ENCODE measurements at places on chromosomes 16 and 17.

- no peak for DNase-seq
Observed at GRCh38 chr17:29977836-29978235, 36.4 kb downstream of the EFCAB5 start.

DNA sequence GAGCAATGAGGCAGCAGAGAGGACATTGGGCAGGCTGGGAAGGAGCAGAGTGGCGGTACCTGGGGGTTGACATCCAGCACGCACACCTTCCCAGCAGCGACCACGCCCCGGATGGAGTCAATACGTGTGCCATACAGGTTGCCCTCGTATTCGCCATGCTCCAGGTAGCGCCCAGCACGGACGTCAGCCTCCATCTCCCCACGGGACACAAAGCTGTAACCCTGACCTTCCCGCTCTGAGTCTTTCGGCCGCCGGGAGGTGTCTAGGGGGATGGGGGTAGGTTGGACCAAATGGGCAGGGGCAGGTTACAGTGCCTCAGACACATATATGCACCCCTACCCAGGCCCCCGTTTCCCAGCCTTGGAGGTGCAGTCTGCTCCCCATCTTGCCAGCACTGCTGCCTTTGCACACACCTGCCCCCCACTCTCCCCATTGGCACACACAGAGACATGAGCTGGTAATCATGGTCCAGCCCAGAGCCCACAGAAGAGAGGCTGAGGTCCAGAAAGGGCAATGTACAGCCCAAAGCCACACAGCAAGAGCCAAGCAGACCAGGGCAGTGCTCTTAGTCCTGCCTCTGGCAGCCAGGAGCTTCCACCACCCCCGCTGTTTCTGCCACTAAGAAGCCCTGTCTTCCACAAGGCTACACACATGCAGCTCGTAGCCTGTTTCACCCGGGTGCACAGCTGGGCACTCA lies 27.5 kb downstream of the MPP2 start:
- DNase-seq, result peak; percentile 79

GRCh38 chr16:57106767-57107166 lies 14.4 kb downstream of the CPNE2 start:
- DNase-seq, result no peak

DNA sequence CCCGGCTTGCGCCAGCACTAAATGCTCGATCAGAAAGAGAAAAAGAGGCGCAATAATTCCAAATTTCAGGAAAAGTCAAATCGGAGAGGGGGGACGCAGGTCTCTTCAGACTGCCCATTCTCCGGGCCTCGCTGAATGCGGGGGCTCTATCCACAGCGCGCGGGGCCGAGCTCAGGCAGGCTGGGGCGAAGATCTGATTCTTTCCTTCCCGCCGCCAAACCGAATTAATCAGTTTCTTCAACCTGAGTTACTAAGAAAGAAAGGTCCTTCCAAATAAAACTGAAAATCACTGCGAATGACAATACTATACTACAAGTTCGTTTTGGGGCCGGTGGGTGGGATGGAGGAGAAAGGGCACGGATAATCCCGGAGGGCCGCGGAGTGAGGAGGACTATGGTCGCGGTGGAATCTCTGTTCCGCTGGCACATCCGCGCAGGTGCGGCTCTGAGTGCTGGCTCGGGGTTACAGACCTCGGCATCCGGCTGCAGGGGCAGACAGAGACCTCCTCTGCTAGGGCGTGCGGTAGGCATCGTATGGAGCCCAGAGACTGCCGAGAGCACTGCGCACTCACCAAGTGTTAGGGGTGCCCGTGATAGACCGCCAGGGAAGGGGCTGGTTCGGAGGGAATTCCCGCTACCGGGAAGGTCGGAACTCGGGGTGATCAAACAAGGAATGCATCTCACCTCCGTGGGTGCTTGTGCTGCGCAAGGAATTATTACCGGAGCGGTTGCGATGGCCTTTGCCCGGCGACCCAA lies 4.0 kb upstream of the DLX4 start:
- no peak for DNase-seq

DNA sequence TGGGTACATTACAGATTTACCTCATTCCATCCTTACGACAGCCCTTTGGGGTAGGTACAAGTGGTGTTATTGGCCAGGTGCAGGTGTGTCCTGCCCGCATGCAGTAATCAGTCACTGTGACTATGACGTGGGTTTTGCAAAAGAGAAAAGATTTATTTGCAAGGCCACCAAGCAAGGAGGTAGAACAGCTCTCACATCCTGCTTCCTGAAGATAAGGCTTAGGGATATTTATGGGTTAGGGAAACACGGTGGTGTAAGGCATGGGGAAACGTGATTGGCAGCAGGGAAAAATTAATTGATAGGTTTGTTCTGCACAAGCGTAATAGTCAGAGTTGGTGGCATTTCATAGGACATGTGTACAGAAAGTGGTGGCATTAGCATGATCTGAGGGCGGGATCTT lies 214.8 kb downstream of the PARN start:
- no peak for DNase-seq

DNA sequence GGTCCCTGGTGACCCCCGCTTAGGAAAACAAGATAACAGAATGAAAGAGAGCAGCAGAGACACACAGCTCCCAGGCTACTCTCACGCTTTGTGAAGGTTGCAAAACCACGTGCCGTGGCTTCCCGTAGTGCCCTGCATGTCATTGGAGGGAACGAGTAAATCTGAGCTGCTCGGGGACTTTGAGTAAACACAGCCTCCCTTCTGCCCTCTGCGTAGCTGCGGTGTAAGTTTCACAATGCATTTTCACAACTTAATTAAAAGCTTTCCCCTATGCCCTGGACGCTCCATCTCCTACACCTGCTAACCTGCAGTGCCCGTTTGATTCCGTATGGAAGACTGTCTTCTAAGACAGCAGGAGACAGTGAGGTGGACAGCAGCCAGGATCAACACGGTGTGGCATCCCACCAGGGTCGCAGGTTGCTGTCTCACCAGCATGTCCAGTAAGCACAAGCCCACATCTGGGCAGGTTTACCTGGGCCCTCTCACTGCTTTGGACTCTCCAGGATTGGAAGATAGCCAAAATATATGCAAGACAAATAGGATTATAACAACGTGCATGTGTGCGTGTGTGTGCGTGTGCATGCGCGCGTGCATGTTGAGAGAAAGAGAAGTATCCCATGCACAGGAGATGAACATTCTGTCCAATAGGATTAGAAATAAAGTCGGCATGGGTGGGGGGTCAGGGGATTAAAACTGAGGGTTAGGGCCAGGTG lies 116.4 kb upstream of the RCVRN start:
- DNase-seq, result peak; percentile 67

DNA sequence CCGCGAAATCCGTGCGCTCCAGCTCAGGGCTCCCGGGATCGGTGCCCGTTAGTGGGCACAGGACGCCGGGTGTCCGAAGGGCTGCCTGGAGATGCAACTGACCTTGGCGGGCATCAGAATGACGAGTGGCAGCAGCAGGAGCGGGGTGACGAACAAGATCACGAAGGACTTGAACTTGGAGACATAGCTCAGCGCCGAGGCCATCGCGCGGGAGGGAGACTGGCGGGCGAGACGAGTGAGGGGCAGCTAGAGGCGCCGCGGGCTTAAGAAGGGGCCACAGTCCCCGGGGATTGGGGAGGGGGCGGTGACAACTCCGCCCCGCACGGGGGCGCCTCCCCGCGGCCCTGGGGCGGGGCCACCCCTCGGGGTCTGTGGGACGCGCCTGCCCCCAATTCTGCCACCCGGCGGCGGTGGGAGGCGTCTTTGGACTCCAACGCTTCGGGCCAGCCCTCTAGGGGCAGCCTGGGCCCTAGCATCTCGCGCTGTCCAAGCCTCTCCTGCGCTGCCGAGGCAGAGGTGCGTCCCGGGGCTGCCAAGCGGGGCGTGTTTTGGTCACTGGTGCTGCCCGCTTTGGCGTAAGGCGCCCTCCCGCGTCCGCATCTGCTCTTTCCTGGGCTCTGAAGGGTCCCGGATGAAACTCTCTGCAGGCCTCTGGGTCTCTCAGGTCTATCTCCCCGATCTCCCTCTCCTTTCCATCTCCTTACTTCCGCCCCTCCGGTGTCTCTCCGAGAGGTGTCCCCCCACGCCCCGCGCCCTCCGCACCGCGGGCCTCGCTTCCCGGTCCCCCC lies at the start of gene SLC13A5:
Gene SLC13A5, minus strand, starts transcription at position 240 of the 788 bp plus-strand sequence. Its CDS starts 36 bp downstream, at position 204.
- no peak for DNase-seq

GRCh38 chr17:74089869-74090464 lies 113.5 kb upstream of the RPL38 start:
- no peak for DNase-seq

- DNase-seq, result no peak
Observed at GRCh38 chr17:65099475-65099874, 37.7 kb upstream of the RGS9 start.

DNA sequence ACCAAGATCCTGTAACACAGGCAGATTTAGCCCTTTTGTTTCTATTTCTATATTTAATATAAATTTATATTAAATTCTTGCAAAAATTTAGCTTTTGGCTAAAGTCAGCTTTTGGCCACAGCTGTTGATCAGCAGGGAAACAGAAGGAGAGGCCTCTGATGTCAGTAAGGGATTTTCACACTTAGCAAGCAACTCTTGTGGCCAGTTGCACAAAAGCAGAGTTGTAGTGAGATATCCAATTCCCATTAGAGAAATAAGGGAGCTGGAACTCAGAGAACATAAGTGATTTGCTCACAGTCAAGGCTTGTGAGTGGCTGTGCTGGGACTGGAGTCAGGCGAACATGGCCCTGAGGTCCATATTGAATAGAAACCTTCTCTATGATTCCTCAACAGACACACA lies 16.7 kb upstream of the HEATR6 start:
- no peak for DNase-seq

- DNase-seq, result no peak
Observed at GRCh38 chr16:53305743-53306142, 128.5 kb upstream of the RBL2 start.

DNA sequence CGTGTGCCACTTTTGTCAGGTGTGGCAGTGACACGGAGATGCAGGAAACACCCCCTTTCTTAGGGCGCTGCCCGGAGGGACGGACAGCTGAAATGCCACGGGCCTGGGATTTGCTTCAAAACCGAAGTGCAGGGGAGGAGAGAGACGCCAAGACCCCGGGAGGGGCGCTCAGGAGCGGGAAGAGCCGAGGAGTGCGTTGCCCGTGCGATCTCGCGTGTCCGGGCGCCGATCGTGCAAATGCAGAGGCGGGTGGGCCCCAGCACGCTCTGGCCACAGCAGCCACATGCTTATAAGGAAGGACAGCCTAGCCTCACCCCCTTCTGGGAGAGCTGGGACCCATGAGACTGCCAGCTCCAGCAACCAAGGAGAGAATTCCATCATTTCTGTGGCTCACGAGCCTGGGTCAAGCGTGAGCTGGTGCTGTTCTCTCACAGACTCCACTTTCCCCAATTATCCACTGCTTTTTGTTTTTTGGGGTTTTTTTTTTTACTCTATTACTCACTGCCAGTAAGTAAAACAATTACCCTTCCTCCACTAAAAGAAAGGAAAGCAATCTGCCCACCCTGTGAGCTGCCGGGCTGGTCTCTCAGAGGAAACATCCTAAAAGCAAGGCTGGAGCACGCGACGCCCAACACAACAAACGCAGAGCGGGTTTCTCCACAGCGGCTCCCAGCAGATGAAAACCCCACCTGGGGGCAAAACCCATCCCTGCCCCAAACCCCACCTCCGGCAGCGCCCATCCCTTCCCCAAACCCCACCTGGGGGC lies 27.2 kb upstream of the C16orf95 start:
- DNase-seq, result no peak

DNA sequence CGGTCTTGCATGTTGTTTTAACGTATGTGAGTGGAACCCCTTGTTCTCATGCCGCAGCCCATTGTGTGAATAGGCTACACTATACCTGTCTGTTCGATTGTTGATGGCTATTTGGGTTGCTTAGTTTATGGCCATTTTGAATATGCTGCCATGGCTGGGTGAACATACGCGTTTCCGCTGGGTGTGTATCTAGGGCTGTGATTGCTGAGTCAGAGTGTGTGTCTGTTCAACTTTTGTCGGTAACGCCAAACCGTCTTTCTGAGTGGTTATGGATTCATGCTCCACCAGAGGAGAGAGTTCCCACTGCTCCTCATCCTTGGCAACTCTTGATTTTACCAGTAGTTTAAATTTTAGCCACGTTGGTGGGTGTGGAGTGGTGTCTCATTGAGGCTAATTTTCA lies 77.0 kb downstream of the METRNL start:
- no peak for DNase-seq

- DNase-seq, result no peak
Observed at GRCh38 chr17:8629371-8630226, 926 bp downstream of the MYH10 start.

- no peak for DNase-seq
Observed at GRCh38 chr17:47224966-47225365, 15.8 kb downstream of the MYL4 start.

DNA sequence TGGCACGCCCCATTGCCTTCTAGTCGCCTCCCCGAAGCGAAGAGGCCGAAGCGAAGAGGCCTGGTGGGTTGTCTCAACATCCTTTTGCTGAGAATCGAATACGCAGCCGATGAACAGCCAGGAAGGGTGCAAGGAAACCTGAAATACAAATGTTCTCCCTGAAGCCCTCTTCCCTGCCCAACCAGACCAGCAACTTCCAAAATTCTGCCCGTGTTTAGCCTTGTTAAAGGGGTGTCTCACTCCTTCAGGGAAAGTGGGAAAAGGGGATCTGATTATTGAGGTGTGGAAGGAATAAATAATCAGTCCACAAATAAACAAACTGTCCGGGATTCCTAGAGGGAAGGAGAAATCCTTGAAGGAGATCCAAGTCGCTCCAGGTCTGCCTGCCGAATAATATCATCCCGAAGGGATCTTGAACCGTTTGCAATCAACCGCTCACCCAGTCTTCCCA lies 1.4 kb upstream of the FOXC2 start:
- no peak for DNase-seq

- no peak for DNase-seq
Observed at GRCh38 chr17:40545660-40546059, 19.6 kb downstream of the CCR7 start.

DNA sequence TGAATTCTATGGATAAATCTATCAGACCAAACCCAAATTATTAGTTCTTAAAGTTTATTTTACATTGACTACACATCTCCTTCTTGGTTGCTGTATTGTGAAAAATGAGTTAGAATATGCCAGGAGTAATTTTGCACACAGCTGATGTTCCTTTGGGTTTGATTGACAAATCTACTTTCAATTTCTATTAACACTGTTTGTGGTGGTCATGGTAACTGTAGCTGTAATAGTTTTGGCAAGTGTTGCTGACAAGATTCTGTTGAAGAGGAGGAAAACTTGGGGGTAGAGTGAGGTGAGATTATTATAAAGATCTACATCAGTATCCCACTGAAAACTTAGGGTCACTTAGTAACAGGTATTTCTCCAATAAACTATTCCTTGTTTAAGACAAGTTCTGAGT lies 30.3 kb downstream of the MRTFB start:
- no peak for DNase-seq

- DNase-seq, result no peak
Observed at GRCh38 chr16:48231727-48232492, 12.2 kb upstream of the LONP2 start.

- no peak for DNase-seq
Observed at GRCh38 chr16:28168991-28169554, 42.7 kb downstream of the XPO6 start.

- no peak for DNase-seq
Observed at GRCh38 chr17:72351884-72352346, 231.1 kb downstream of the SOX9 start.

GRCh38 chr16:89004209-89004831 lies 27.3 kb upstream of the CBFA2T3 start:
- peak; percentile 34 for DNase-seq

GRCh38 chr17:70668276-70668937 lies 499.1 kb downstream of the KCNJ2 start:
- DNase-seq, result no peak
